ENCODE measurements at places on chromosomes 2 and 18.

DNA sequence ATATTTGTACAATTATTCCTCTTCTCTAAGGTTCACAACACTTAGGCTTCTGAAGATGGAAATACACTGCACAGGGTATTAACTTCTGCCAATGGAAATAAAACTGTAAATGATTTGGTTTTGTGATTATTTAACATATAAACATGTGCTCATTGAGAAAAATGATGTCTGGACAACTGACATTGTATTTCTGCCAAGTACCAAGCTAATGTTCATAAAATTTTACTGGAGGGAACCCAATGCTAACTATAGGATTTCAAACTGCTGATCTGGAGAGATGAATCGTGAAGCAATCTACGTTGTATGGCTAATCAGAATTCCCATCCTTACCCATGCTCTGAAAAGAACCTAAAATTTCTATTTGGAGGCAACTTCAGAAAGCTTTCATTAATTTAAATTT, 279.7 kb downstream of the NRXN1 start:
- DNase-seq: no peak

DNA sequence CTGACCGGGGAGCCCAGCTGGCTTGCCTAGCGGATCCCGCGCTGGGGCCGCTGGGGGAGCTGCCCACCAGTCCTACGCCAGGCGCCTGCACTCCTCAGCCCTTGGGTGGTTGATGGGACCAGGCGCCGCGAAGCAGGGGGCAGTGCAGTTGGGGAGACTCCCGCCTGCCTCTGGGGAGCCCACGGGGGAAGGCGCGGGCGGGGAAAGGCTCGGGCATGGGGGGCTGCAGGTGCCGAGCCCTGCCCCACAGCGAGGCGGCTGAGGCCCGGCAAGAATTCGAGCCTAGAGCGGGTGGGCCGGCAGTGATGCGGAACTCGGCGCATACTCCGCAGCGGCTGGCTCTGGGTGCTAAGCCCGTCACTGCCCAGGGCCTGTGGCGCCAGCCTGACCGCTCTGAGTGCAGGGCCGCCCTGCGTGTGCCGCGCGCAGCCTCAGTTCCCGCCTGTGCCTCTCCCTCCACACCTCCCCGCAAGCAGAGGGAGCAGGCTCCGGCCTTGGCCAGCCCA, 249.1 kb upstream of the TEKT4 start:
- no peak for DNase-seq

DNA sequence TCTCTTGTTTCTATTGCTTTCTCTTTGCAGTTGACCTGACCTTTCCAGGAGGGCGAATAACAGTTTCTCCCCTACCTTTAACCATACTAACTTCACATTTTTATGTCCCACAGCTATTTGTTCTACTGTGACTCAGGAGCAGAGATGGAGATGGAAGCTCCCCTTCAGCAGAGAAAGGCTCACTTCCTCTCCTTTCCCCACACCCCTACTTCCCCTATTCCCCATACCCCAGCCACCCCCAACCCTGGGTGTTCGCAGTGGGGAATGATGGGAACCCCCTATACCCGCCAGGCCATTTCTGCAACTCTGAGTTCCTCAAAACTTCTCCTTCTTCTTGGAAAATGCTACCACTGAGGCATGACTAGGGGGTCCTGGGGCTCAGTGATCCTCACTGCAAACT, 285.4 kb upstream of the MGAT5 start:
- no peak for DNase-seq

DNA sequence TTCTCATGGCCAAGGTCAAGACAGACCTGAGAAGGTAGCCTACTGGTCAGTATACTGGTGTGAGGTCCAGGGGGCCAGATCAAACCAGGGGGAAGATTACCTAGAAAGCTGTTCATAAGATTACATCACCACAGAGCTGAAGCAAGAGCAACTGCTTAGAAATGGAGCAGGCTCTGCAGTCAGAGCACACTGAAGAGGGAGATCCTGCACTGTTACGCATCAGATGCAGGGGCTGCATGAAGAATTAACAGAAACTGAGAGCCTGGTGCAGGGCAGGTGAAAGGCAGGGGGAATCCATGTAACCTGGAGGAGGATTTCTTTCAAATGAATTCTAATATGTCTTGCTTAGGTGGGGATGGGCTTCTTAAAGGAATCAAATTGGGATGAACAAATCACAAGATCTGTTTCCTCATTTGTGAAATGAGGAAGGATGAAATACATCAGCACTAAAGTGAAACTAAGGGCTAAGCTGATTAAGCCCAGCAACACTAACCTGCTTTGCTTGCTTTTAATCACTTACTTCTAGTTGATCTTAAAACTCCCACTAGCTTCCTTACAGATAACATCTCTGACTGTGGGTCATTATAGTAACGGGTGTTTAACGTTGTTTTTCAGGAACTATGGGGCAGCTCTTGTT, 74.3 kb upstream of the ADAM23 start:
- DNase-seq: no peak

GRCh38 chr2:9021563-9022211, 18.2 kb upstream of the MBOAT2 start:
- no peak for DNase-seq

- DNase-seq: no peak
Observed at GRCh38 chr18:56207989-56208388, 430.4 kb downstream of the TXNL1 start.
